ENCODE measurements at places on chromosomes 12 and 14. TPM values are rescaled to one million over a fixed set of nuclear protein-coding genes. Genes with fewer than 3 reads are reported as not detected.

OR4E2 gene
- total RNA-seq, result not detected

DNA sequence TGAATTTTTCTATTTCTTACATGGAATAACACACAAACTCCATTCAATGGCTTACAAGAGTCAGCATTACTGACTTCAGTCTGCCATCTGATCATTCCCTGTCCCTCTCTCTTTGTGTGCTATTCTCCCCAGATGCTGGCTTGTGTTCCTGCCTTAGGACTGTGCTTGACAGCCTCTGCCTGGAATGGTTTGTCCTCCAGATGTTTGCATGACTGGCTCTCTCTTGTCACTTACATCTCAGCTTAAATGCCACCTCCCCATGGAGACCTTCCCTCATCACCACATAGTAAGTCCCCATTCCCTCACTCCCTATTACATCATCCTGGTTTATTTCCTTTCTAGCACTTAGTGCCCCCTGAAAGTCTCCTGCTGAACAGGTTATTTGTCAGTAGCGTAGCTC, 181.6 kb downstream of the KTN1 start:
- no peak for DNase-seq
- no peak overlapping the region for H3K27ac ChIP-seq
- no peaks in the 10 kb centered on the region for H3K4me1 ChIP-seq
- no peaks in the 10 kb centered on the region for H3K27me3 ChIP-seq

GRCh38 chr12:116975779-116976393, 65.1 kb downstream of the FBXW8 start:
- H3K4me3 ChIP-seq, result no peak overlapping the region
- H3K4me1 ChIP-seq, result no peaks in the 10 kb centered on the region
- H3K36me3 ChIP-seq, result peaks cover 2% of the 10 kb centered on the region
- H3K27me3 ChIP-seq, result no peaks in the 10 kb centered on the region
- no peak for DNase-seq

DNA sequence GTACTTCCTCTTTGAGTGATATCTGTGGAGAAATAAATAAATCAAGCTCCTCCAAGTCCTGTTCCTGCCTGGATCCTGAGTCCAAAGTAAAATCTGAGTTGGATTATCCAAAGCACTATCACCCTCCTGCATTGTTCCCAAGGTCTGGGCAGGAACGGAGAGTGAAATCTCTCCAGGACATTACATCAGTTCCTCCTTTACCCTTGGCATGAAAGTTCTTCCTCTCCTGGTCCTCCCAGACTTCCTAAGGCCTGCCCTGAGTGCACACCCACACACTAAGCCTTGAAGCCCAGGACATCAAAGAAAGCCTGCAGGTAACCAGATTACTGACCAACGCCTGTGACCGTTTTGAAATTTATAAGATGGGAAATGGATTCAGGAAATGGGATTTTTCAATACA, 206.8 kb upstream of the BCL2L14 start:
- H3K4me1 ChIP-seq, result no peaks in the 10 kb centered on the region
- H3K27me3 ChIP-seq, result no peaks in the 10 kb centered on the region
- peaks cover 11% of the 10 kb centered on the region for H3K36me3 ChIP-seq
- H3K27ac ChIP-seq, result no peak overlapping the region

GRCh38 chr12:52600071-52600470, 1.2 kb downstream of the KRT72 start:
- no peaks in the 10 kb centered on the region for H3K4me1 ChIP-seq
- DNase-seq, result no peak
- H3K4me3 ChIP-seq, result no peak overlapping the region
- peaks cover 3% of the 10 kb centered on the region for H3K27me3 ChIP-seq
- H3K27ac ChIP-seq, result no peak overlapping the region

- no peak overlapping the region for H3K27ac ChIP-seq
- H3K27me3 ChIP-seq, result no peaks in the 10 kb centered on the region
- no peak for DNase-seq
Measured at GRCh38 chr14:57413849-57414248, 23.5 kb downstream of the NAA30 start.

KRT77 gene
- not detected for total RNA-seq

- no peaks in the 10 kb centered on the region for H3K27me3 ChIP-seq
- no peak overlapping the region for H3K4me3 ChIP-seq
Measured at GRCh38 chr12:127260999-127261398, 1006.0 kb upstream of the TMEM132C start.

DNA sequence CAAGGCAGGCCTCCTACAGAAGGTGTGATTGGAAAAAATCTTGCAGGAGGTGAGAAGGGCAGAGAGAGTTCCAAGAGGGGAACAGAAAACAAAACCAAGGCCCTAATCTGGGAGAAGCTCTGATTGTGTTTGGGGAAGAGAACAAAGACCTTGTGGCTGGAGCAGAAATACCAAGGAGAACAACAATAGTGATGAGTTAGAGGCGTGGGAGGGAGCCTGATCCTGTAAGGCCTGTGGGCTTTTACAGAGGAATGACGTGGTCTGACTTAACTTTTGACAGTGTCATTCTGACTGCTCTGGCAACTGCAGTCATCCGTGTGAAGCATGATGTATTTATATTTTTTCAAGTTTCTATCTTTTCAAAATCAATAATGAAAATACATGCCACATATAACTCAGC, 200.6 kb downstream of the ANO4 start:
- no peak overlapping the region for H3K4me3 ChIP-seq
- H3K27me3 ChIP-seq, result no peaks in the 10 kb centered on the region
- no peak overlapping the region for H3K27ac ChIP-seq
- H3K4me1 ChIP-seq, result no peaks in the 10 kb centered on the region
- no peaks in the 10 kb centered on the region for H3K36me3 ChIP-seq

GLIPR1L1 gene
- not detected for total RNA-seq

DTX1 gene
- total RNA-seq, result 7.8 TPM

GRCh38 chr14:105879867-105880561, 353.6 kb downstream of the TMEM121 start:
- no peaks in the 10 kb centered on the region for H3K4me1 ChIP-seq
- H3K36me3 ChIP-seq, result no peaks in the 10 kb centered on the region
- no peak overlapping the region for H3K4me3 ChIP-seq
- H3K27me3 ChIP-seq, result no peaks in the 10 kb centered on the region
- no peak overlapping the region for H3K27ac ChIP-seq

DNA sequence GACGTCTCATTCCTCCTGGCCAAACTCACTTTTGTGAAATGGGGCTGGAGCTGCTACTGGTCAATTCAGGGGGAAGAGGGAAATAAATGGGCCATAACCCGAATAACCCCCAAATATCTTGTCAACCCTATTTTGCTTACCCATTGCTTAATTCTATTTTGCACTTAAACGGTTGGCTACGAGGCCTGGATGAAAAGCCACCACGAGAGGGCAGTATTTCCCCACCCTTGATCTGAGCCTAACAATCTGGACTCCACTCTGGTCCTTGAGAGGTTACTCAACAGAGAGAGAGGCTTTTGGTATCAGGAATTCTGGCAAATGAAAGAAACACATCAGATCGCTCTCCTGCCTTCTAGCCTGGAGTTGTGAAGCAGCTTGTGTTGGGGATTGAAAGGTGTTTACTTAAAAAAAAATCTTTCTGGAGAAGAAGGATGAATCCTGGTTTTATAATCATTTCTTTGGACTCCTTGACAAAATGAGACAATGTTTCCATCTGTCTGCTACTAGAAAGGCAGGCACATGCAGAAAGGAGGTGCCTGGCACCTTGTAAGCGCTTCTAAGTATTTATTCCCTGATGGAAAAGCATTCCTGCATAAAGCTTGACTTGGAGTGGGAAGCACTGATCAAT, 22.4 kb upstream of the FBXO21 start:
- H3K4me3 ChIP-seq, result no peak overlapping the region
- peak; percentile 49 for DNase-seq
- H3K27me3 ChIP-seq, result no peaks in the 10 kb centered on the region
- no peaks in the 10 kb centered on the region for H3K36me3 ChIP-seq
- no peak overlapping the region for H3K27ac ChIP-seq

DNA sequence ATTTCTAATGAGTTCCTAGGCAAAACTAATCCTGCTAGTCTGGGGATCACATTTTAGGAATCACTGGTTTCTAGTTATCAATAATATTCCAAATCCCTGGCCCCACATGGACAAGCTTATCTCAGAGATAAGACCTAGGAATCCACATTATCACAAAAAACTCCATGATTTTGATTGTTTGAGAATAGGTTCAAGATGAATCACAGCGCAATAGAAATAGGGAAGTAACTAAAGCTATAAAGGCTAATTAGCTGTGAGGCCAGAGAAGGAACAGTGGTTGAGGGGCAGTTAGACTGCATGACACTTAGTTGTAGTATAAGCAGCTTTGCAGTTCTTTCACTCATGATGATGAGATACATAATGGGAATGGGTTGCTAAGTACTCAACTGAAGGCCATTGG, 13.1 kb upstream of the ATP5F1B start:
- no peaks in the 10 kb centered on the region for H3K4me1 ChIP-seq
- DNase-seq, result no peak
- H3K27ac ChIP-seq, result no peak overlapping the region
- peaks cover 14% of the 10 kb centered on the region for H3K36me3 ChIP-seq
- no peak overlapping the region for H3K4me3 ChIP-seq

DNA sequence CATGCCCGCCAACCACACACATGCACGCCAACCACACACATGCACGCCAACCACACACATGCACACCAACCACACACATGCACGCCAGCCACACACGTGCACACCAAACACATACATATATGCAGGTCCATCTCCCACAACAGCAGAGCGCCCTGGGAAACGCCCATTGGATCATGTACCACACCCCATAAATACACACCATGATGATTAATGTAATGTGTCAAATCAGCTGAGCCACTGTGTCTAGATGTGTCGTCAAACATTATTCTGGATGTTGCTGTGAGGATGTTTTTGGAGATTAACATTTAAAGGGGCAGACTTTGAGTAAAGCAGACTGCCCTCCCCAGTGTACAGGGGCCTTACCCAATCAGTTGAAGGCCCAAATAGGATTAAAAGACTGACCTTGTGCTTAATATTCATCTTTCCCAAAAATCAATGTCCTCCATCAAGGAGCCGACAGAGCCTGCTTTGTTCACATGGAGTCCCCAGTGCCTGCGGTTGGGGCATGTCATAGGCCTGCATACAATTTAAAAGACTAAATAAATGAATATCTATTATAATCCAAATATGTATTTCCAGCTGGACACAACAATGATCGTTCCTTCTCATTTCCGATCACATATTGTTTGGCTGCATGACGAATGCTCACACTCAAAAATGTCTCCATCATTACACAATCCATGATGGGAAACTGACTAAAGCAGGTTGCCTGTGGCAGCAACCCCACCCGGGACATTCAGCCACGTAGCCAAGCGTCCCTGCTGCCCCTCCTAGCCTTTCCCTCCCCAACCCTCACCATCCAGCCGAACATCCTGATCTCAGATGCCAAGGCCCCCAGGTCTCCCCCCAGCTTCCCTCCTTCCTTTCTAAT, 23.2 kb upstream of the BDKRB2 start:
- no peaks in the 10 kb centered on the region for H3K36me3 ChIP-seq
- H3K27me3 ChIP-seq, result no peaks in the 10 kb centered on the region
- no peak for DNase-seq
- no peaks in the 10 kb centered on the region for H3K4me1 ChIP-seq
- no peak overlapping the region for H3K27ac ChIP-seq
- H3K4me3 ChIP-seq, result no peak overlapping the region

- no peak overlapping the region for H3K27ac ChIP-seq
- peaks cover 73% of the 10 kb centered on the region for H3K36me3 ChIP-seq
- H3K4me3 ChIP-seq, result no peak overlapping the region
- H3K27me3 ChIP-seq, result no peaks in the 10 kb centered on the region
- no peak for DNase-seq
Measured at GRCh38 chr14:102209224-102209966, 69.7 kb downstream of the WDR20 start.

DNA sequence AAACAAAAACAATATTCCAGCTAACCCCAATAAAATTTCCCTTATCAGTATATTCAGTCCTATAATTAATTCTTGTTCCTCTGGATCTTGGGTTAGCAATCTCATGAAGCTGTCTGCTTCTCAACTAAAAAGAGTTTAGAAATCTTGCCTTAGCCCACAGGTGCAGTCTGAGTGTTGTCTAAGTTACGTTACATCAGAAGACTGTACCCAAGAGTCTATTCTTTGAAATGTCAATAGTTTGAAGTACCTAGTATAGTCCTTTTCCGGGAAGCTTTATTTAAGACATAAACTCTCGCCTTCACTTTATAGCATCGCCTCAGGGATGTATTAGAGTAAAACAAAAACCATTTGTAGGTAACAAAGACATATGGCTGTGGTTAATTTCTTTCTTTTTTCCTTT, 465.1 kb downstream of the FUT8 start:
- no peaks in the 10 kb centered on the region for H3K36me3 ChIP-seq
- peak overlapping the region; percentile 55 for H3K27ac ChIP-seq
- H3K27me3 ChIP-seq, result no peaks in the 10 kb centered on the region
- peaks cover 37% of the 10 kb centered on the region for H3K4me1 ChIP-seq
- peak; percentile 49 for DNase-seq

DNA sequence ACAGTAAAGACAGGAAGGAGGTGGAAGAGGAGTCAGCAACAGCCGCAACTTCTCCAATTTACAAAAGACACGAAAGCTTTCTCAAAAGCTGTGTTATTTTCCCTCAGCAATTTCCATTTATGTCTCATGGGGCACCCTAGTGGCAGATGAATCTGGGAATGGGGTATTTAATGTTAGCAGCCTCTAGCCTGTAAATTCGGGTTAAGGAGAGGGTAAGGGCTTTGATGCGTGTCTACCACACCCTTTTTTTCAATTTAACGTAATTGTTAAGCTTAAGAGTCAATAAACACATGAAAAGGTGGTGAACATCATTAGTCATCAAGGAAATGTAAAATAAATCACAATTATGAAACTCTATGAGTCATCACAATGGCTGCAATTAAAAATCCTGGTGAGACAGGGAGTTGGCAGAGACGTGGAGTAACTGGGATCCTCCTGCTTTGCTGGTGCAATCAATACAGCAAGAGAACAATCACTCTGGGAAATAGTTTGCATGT, 986.4 kb downstream of the AACS start:
- H3K36me3 ChIP-seq, result no peaks in the 10 kb centered on the region
- H3K4me3 ChIP-seq, result no peak overlapping the region
- no peaks in the 10 kb centered on the region for H3K27me3 ChIP-seq
- H3K27ac ChIP-seq, result no peak overlapping the region
- H3K4me1 ChIP-seq, result no peaks in the 10 kb centered on the region

SPIC gene
- total RNA-seq, result not detected

DNA sequence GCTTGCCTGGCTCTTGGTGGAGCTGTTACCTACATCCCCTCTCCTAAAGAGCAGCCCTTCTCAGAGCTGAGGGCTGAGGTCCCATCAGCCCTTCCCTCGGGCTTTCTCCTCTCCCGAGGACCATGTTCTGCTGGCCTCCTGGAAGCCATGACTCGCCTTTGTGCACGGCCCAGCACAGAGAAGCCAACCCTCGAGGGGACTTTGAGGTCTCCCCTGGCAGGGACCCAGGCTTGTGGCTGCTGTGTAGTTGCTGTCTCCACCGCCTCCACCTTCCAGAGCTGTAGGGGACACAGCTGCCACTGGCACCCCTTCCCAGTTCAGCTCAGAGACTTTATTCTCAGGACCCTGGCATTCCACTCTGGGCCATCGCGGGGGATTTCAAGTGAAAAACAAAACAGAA, 22.9 kb upstream of the CCND2 start:
- H3K4me1 ChIP-seq, result peaks cover 4% of the 10 kb centered on the region
- no peaks in the 10 kb centered on the region for H3K27me3 ChIP-seq
- no peak for DNase-seq
- H3K4me3 ChIP-seq, result no peak overlapping the region

Measured in CD4-positive, CD25-positive, alpha-beta regulatory T cell (primary cell).